ENCODE measurements at places on chromosomes 3 and 15.

DNA sequence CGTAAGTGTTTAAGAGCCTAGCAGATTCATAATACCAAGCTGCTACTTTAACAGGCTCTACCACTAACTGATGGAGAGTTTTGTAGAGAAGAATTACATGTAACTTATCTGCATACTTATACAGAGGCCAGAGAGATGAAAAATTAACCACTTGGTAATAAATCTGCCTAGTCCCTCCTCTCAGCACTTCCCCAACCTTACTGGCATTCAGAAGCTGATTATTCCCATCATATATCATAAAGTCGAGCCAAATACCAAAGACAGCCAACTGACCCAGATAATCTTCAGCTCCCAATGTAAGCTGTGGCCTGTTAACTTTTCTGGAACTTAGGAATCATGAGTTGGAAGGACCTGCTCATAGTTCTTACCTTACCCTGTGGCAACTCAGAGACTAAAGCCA lies 25.5 kb upstream of the CSPG5 start:
- DNase-seq, result no peak

DNA sequence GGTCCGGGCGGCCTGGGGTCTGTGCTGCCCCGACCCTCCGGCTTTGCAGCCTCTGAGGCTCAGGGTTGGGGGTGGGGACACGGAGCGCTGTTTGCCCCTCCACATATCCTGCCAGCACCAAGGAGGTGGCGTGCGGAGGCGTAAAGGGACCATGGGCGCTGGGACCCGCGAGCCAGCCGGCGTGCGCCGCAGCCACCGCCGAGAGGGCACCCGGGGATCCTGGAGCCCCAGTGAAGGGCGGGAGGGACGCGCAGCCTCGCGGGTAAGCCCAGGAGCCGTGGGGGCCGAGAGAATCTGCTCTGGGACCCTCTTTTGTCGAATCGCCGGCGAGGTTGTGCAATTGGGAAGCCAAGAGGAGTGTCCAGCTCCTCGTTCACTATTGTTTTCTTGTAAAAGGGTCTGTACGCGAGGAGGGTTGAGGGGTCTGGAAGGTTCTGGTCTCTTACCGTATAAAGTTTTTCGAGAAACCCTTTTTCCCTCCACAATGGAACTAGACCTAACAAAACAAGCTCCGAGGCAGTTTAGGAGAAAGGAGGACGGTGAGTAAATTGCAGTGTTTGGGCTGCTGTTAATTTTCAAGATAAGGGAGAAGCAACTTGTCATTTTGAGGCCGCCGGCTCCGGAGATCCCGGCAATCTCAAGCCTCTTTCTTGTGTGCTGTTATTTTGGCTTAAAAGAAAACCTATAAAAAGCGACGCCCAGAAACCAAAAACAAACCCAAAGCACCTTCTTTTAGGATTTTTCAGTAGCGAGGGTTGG lies 29.9 kb upstream of the ST3GAL6 start:
- no peak for DNase-seq

DNA sequence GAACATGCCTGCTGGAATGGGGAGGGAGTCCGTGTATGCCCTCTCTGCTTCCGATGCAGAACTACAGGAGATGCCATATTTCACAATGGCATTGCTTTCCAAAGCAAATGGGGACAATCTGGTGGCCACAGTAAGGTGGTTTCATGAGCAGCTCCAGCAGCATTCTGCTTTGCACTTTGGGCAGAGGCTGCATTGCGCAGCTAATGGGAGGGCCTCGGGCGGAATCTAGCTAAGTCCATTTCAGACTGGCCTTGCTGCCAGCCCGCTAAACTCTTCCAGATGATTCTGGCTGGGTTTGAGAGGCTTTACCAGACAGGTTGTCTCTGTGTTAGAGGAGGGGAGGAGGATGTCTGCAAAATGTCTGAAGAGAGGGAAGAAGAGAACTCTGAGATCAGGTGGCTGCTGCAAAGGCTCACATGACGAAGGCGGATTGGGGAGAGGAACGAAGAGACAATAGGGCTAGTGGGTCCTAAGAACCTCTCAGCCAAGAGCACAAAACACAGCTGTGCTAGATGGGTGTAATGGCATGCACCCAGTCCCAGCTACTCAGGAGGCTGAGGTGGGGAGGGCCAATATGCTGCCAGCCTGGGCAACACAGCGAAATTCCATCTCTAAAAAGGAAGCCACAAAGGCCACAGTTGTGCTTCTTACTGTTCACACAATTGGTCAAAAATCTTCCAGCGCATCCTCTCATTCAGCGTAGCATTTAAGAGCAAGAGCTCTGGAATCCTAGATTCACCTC lies 63.7 kb downstream of the BDH1 start:
- DNase-seq, result no peak

GRCh38 chr3:38253704-38254103 lies 11.9 kb upstream of the SLC22A13 start:
- DNase-seq, result no peak

DNA sequence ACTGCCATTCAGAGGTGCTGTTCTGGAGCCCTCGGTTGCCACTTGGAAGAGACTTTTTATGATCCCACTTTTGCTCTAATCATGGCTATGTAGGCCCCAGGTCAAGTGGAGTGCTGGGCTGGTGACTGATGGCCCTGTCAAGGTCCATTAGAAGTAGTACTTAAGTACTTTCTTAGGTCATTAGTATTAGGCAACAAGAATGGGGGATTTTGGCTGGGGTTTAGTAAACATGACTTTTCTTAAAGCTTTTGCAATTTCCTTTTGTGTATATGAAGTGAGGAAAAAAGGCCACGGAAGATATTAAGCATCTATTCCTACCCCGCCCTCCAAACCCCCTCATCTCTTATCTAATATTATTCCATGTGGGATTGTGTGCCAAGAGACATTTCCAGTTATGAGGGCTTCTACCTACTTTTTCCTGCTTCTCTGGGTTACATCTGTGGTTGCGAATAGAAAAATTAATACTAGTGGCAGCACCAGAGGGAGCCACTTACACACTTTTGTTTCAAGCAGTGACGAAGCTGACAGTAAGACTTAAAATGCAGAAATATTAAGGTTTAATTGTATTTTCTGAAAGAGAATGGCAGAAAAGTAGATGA lies 13.9 kb downstream of the NLGN1 start:
- peak; percentile 53 for DNase-seq

- DNase-seq, result no peak
Observed at GRCh38 chr3:17219593-17219992, 334.8 kb downstream of the PLCL2 start.

- DNase-seq, result no peak
Observed at GRCh38 chr3:15420871-15421270, 6.5 kb downstream of the METTL6 start.

- no peak for DNase-seq
Observed at GRCh38 chr15:58406811-58407210, 25.0 kb upstream of the LIPC start.

GRCh38 chr3:39907981-39908380 lies 98.6 kb downstream of the MYRIP start:
- peak; percentile 64 for DNase-seq

DNA sequence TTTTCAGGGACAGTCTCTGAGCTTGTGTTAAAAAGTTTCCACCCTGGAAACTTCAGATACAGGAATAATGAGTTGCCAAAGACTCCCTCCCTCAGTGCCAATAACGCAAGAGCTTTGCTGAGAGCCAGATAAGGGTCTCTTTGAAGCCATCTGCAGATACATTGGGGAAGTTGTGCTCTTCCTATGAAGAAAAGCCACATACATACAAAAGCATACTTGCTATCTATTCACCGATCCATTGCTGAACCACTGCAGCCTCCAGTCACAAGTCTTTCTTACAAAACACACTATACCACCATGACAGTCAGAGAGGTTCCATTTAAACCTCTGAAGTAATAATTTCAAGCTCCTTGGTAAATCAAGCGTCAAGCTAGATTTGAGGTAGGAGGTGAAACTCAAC lies 10.0 kb upstream of the RETNLB start:
- no peak for DNase-seq

DNA sequence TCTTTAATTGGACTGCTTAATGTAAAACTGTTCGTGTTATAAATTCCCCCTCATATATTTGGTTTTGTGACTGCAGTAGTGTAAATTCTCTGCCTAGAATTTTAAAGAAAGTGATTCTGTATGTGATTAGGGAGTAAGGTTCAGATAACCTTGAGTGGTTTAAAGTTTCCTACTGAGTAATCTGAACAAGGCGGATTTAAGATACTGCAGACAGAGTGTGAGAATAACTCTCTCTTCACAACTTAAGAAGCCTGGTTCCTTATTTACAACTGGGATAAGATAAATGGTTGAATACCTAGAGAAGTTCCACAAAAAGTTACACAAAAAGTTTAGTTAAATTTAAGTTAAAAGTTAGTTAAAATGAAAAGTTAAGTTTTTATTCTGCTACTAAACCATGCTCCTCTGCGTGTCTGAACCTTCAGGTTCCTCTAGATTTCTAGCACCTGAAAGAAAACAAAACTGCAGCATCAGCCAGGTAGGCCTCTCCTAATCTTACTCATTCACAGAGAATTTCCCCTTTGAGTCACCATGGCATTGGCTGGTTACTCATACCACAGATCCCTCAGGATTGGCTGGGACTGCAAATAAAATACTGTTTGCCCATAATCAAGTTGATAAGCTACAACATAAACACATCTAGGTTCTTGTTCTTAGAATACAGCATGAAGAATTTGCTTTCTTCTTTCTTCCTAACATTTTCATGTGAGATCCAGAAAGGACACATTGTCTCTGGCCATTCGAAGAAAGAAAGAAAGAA lies at the start of gene ARL14:
Gene ARL14, plus strand, starts transcription at position 614 of the 757 bp plus-strand sequence. CDS start 187 bp downstream, outside the sequence.
- peak; percentile 96 for DNase-seq

DNA sequence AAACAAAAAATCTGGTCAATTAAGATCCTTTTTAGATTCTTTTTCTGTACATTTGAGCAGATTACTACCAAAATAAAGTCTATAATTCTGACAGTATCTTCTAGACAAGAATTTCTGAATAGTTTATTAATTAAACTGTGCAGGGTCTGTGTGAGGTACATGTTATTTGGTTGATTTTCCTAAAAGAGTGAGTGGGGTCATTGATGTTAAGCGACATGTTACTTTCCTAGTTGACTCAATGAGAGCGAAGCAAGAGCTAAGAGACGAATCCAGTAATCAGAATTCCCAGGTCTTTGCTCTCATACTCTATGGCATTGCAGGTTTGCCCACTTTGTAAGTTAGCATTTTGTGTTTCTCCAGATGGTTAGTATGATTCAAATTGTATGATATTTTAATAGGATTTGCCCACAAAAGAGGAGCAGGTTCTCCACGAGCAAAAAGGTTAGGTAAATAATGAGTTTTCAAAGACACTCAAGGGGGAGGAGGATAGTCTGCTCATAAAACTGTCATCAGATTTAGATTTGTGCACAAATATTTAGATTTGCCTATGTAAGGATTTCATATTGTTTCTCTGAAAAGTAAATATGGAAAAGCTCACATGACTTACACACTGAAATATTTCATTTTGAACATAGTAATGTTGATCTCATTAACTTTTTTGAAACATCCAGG lies 217.2 kb upstream of the CGNL1 start:
- no peak for DNase-seq

GRCh38 chr3:135240426-135240825 lies 445.4 kb downstream of the EPHB1 start:
- peak; percentile 4 for DNase-seq

DNA sequence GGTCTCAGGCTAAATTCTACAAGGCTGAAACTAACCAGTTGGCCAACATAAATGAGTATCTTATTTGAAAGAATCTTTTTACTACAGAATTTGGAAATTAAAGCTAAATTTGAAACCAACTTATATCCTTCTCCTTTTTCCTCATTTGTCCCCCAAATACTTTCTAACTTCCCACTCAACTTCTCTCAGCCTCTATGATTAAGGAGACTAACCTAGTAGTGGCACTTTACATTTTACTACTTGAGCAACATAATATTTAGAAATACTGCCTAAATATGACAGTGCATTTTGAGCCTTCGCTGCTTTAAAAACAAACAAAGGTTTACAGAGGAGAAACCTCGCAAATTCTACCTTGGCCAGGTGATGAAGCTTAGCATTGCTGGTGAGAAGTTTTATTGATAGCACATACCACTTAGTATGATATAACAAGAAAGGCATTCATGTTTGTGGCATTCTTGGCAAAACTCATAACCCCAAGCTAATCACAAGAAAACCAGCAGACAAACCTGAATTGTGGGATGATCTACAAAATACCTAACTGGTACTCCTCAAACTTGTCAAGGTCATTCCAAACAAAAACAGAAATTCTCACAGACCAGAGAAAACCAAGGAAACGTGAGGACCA lies 432.1 kb upstream of the CFAP20DC start:
- DNase-seq, result peak; percentile 72

DNA sequence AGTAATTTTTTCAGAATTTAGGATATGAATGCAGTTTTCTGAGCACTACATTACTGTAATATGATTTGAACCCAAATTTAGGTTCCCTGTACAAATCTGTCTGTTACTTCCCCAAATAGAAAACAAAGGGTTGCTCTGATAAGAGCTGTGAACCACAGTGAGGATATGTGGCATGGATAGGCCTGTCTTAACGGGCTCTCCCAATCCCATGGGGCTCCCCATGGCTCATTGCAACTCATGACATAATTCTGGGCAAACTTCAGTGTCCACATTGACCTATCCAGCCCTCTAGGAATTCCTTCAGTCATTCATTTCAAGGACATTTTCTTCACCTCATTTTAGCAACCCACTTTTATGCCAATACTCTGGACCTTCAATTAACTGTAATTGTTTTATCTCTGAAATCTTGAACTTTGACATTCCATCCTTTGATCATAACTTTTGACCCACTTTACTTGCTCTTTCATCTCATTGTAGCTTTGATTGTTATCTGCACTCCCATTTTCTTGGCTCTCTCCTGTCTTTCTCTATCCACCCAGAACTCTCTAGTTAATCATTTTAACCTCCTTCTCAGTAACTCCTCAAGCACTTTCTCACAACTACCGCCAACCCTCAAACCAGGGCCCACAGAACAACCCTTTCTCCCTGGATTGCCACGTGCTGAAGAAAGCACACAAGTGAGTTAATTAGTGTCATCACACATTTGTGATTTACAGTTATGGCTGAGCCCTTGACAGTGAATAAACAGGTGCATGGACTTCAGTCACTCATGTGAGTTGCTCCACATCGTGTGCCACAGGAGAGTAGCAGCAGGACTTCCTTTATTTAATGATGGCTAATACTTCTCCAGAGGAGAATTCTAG lies 94.9 kb upstream of the AADACL2 start:
- DNase-seq, result peak; percentile 56

DNA sequence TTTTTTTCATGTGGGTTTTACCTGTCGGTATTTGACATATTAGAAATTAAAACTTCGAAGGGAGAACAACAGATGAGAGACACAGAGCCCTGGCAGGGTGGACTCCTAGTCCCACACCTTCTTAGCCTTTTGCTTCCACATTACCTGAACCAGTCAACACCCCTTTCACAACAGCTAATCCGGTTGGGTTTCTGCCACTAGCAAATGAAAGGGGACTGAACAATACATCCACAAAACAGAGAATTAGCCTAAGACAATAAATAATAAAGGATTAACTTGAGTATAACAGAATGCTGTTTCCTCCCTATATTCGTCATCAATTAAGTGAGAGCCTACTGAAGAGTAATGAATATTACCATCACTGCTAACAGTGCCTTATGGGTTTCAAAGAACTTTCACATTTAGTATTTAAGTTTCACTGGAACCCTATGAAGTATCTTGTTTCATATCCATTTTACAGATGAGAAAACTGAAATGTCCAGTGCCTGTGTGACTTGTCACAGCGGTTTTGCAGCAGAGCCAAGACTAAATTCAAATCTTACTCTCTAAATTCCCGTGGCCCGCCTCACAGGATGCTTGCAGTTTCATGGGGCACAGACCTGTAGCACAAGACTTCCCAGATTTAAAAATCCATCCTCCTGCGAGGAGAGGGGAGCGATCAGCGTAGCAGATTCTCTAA lies 1.0 kb upstream of the RAB8B start:
- DNase-seq, result no peak

All from renal cortical epithelial cell (primary cell).